Stomach (tissue), 19 donors: ENCODE measurements at places on chromosomes 2 and 18. TPM values are rescaled to one million over a fixed set of nuclear protein-coding genes. Genes with fewer than 3 reads are reported as not detected.

DNA sequence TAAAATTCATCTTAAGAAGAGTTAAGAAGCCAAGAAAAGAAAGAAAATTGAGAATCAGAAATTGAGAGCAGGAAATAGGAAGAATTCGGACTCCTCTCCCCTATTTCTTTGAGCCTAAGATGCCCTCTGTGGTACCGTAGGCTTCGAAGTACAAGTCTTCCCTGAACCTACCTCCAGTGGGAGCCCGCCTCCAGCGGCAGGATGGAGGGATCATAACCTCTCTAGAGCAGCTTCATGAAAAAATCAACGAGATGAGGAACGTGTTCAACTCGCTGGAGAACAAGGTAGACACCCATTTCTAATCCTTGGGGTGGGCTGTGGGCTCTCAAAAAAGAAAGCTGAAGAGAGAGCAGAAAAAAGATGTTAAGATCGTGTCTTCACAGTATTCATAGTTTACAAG lies 36.3 kb downstream of the ARHGEF33 start:
- no peak overlapping the region for H3K4me3 ChIP-seq
- H3K4me1 ChIP-seq, result no peaks in the 10 kb centered on the region
- no peak for DNase-seq
- H3K27ac ChIP-seq, result no peak overlapping the region
- no peaks in the 10 kb centered on the region for H3K27me3 ChIP-seq

DNA sequence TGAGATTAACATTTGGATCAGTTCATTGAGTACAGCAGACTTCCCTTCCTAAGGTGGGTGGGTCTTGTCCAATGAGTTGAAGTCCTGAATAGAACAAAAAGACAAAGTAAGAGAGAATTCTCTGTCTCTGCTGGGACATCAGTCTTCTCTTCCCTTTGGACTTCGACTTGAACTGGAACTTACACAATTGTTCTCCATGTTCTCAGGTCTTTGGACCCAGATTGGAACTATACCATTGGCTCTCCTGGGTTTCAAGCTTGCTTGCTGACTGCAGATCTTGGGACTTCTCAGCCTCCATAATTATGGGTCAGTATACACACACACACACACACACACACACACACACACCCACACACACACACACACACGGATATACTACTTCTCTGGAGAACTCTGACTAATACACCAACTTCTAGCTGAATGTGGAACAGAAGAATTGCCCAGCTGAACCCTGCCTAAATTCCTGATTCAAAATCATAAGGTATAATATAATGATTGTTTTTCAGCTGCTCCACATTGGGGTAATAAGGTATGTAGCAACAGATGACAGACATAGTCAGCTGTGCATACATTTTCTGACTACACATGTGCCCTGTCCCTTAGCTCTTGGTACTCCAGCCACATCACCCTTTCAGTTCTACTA lies 214.0 kb downstream of the TGIF1 start:
- no peaks in the 10 kb centered on the region for H3K36me3 ChIP-seq
- H3K27me3 ChIP-seq, result no peaks in the 10 kb centered on the region
- no peak overlapping the region for H3K4me3 ChIP-seq
- H3K4me1 ChIP-seq, result peaks cover 42% of the 10 kb centered on the region
- no peak for DNase-seq

- no peaks in the 10 kb centered on the region for H3K27me3 ChIP-seq
- H3K27ac ChIP-seq, result peak overlapping the region; percentile 33
- H3K4me1 ChIP-seq, result no peaks in the 10 kb centered on the region
Measured at GRCh38 chr2:176997074-176997791, 215.4 kb upstream of the HNRNPA3 start.

DNA sequence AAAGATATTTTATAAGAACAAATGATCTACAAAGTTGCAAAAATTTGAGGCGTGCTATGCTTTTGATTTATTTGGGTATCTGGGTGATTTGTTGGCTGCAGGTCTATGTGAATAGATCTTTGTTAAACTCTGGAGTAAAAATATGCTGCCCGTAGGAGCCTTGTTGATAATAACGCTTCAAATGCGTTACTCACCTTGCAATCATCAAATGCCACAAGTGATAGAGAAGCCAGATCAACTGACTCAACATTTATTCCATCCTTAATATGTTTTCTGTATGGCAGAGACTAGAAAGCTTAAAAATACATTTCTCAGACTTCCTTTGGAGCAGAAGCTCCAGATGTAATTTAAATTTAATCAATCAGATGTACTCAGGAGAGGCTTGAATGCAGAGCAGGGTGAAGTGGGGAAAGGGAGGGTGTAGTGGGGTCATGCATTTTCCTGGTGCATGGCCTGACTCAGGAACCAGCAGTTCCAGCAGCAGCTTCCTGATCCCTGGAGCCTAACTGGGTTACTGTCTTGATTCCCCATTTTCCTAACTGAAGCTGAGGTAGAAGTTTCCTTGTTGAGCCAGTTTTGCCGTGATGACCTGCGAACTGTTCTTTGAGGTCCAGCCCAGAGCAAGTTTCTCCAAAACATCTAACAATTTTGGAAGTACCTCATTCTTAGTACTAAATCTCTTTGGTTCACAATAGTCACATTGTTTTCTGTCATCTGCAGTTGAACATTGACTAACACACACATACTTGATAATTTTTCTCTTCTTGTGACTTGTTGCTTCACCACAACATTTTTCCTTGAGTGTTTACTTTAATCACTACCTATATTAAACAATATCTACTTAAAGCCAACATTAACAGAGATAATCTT lies 284.7 kb upstream of the CWC22 start:
- no peak overlapping the region for H3K4me3 ChIP-seq
- DNase-seq, result peak; percentile 9
- H3K36me3 ChIP-seq, result no peaks in the 10 kb centered on the region
- no peaks in the 10 kb centered on the region for H3K4me1 ChIP-seq
- peak overlapping the region; percentile 22 for H3K27ac ChIP-seq

DNA sequence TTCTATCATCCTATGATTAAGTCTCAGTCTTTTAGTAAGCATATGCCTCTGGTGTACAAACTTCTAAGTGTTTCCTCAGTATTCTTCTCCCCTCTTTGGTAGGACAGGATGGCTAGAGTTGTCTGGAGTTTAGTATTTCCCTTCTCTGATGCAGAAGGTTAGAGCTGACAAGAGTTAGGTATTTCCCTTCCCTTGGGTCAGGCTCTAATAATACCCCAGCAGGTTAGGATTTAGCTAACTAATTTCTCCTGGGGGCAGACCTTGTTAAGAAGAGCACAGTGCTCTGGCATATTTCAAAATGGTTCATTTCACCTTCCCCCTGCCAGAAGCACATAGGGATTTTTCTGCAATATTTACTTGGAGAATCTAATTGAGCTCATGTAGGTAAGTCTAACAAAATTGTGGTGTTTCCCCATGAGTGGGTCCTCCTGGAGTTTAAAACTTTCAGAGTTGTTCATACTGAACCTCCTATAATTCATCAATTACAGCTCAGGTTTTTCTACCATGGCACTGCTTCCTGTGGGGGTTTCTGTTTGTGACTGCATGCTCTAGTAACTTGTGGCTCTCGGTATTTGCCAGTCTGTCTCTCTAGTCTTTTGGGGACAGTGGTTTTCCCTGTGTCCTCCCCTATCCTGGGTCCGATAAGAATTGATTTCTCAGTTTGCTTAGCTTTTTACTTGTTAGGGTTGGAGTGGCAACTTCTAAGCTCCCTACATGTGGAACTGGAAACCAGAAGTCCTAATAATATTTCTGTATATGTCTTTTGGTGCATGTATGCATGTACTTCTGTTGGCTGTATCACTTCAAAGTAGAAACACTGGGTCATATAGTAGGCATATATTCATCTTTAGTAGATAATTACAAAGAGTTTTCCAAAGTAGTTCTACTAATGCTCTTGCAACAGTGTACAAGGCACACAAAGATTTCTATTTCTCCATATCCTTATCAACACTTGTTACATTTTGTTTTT lies 77.7 kb downstream of the GDF7 start:
- H3K36me3 ChIP-seq, result no peaks in the 10 kb centered on the region
- DNase-seq, result no peak
- H3K27ac ChIP-seq, result no peak overlapping the region
- H3K4me1 ChIP-seq, result peaks cover 7% of the 10 kb centered on the region
- H3K27me3 ChIP-seq, result no peaks in the 10 kb centered on the region
- no peak overlapping the region for H3K4me3 ChIP-seq

- H3K27ac ChIP-seq, result no peak overlapping the region
- H3K27me3 ChIP-seq, result no peaks in the 10 kb centered on the region
- DNase-seq, result no peak
- H3K4me1 ChIP-seq, result peaks cover 14% of the 10 kb centered on the region
- no peaks in the 10 kb centered on the region for H3K36me3 ChIP-seq
- H3K4me3 ChIP-seq, result no peak overlapping the region
Measured at GRCh38 chr18:50113726-50114125, 81.2 kb downstream of the MYO5B start.

DNA sequence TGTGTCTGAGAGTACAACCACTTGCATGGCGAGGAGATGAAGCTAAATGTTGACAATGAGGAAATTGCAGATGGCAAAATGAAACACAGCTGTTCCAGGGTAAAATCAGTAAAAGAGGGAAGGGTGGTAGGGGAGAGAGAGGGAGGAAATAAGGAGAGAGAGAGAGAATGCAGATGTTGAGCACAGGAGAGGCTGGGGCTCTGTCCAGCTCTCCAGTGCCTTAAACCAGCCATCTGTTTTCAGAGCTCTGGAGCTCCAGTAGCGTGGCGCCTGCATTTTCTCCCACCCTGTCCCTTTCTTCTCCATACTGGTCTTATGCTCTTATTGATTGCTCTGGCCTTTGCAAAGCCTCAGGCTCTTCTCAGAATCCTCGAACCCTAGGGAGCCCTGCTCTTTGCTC lies 52.7 kb upstream of the BOD1L2 start:
- DNase-seq, result no peak
- no peaks in the 10 kb centered on the region for H3K36me3 ChIP-seq
- H3K4me3 ChIP-seq, result no peak overlapping the region
- peaks cover 16% of the 10 kb centered on the region for H3K27me3 ChIP-seq
- H3K27ac ChIP-seq, result no peak overlapping the region

DNA sequence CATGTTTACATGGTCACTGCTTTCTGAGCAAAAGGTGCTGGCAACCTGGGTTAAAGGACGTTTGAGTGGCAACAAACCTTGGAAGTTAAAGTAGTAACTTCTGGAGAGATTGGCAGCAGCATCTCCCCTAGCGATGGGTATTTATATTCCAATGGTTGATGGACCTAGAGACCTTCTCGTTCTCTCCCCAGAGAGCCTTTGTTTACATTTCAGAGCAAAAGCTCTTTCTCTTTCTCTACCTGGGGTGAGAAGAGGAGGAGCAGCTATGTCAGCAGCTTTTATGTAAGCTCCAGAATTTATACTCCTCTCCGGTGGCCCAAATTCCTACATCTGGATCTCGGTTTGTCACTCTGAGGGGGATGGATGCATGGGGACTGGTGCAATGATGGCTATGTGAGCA lies 213.7 kb upstream of the ARL4C start:
- H3K4me1 ChIP-seq, result no peaks in the 10 kb centered on the region
- H3K36me3 ChIP-seq, result no peaks in the 10 kb centered on the region
- DNase-seq, result no peak
- H3K27me3 ChIP-seq, result no peaks in the 10 kb centered on the region
- H3K4me3 ChIP-seq, result no peak overlapping the region

DNA sequence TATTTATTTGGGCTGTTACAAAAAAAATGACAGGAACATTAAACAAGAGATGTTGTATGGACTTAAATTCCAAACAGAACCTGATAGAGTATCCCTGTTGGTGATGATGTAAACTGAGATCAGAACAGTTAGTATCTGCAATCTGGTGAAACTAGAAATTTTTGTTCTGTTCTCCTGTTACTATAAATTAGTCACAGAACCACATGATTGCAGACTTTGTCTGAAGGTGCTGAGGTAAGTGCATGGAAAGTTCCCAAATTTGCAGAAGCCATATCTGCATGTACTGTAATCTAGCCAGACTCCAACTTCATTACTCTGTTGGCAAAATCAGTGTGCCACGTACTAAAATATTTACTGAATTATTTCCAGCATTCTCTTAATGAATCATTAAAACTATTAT lies 516.3 kb upstream of the FSIP2 start:
- DNase-seq, result no peak
- no peaks in the 10 kb centered on the region for H3K36me3 ChIP-seq
- no peaks in the 10 kb centered on the region for H3K27me3 ChIP-seq
- no peaks in the 10 kb centered on the region for H3K4me1 ChIP-seq
- H3K27ac ChIP-seq, result no peak overlapping the region

DNA sequence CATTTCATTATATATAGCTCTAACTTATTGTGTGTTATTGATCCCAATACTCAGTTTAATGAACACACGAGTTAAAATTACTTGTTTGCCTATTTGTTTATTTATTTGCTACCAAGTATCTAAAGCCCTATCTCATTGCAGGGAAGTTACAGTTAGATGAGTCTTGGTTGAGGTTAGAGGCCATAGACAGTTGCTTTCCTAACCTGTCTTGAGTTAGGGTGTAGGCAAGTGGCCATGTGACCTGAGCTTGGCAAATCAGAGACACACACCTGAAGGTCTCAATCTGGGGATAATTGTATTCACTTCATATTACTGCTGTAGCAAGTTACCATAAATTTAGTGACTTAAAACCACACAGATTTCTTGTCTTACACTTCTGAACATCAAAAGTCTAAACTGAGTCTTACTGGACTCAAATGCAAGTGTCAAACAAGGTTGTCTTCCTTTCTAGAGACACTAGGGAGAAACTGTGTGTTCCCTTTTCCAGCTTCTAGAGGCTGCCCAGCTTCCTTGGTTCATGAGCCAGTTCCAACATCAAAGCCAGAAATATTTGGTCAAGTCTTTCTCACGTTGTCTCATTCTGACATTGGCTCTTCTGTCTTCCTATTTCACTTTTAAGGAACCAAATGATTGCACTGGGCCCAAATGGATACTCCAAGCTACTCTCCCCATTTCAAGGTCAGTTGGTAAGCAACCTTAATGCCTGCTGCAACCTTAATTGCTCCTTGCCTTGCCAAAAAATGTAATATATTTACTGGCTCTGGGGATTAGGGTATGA lies 39.7 kb downstream of the COL3A1 start:
- no peaks in the 10 kb centered on the region for H3K27me3 ChIP-seq
- H3K36me3 ChIP-seq, result peaks cover 9% of the 10 kb centered on the region
- no peak for DNase-seq
- H3K4me1 ChIP-seq, result no peaks in the 10 kb centered on the region
- no peak overlapping the region for H3K4me3 ChIP-seq
- no peak overlapping the region for H3K27ac ChIP-seq

- no peaks in the 10 kb centered on the region for H3K4me1 ChIP-seq
- no peaks in the 10 kb centered on the region for H3K27me3 ChIP-seq
- DNase-seq, result no peak
Measured at GRCh38 chr2:63663013-63663864, 74.5 kb downstream of the MDH1 start.

- H3K36me3 ChIP-seq, result no peaks in the 10 kb centered on the region
- DNase-seq, result no peak
- H3K4me1 ChIP-seq, result no peaks in the 10 kb centered on the region
- no peaks in the 10 kb centered on the region for H3K27me3 ChIP-seq
Measured at GRCh38 chr2:143581134-143581533, 451.9 kb downstream of the ARHGAP15 start.

GRCh38 chr2:105954891-105955290 lies 210.2 kb downstream of the NCK2 start:
- H3K27me3 ChIP-seq, result no peaks in the 10 kb centered on the region
- no peak overlapping the region for H3K4me3 ChIP-seq
- no peak for DNase-seq
- H3K4me1 ChIP-seq, result no peaks in the 10 kb centered on the region

- no peaks in the 10 kb centered on the region for H3K27me3 ChIP-seq
- no peak overlapping the region for H3K27ac ChIP-seq
- no peak overlapping the region for H3K4me3 ChIP-seq
- H3K36me3 ChIP-seq, result no peaks in the 10 kb centered on the region
- no peak for DNase-seq
Measured at GRCh38 chr18:24514439-24514838, 54.0 kb downstream of the HRH4 start.

NR4A2 gene
- total RNA-seq, result 17.4 TPM

SLC5A7 gene
- 7.0 TPM for total RNA-seq

HOXD10 gene
- total RNA-seq, result not detected

ITGA4 gene
- total RNA-seq, result 39.8 TPM
